ENCODE measurements at places on chromosomes 12 and 14.

DNA sequence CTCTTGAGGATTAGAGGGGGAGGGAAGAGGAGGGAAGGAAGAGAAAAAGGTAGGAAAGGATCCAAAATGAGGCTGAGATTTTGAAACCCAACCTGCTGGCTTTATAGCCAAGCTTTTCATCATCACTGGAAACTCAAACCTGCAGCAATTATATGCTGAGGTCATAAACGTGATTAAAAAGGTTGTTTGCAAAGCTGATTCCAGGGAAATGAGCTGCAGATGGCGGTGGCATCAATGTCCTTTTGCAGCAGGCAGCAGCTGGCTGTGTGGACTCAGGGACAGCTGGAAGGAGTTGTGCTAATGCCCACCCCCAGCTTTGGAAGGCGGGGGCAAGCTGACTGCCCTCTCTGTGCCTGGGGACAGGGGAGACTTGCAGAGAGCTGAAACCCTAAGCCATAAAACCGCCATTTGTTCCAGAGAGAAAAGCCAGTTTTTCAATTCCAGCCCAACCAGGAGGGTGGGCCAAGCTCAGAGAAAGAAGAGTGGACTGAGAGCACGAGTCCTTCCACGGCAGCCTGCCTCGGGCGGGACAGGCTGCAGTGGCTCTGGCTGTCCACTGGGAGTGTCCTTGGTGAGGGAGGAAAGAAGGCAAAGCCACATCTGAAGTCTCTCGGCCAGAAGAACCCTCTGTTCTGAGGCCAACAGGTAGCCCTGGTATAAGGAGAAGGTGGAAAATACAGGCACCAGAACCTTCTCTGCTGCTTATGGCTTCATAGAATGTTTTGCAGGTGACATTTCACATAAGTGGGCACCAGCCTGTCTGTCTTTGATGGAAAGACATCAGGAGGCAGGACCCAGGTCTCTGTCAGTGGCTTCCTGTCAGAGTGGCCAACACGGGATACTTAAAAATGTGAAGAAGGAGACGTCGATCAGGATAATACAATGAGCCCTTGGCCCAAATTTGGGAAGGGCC, 90.7 kb downstream of the SINHCAF start:
- DNase-seq, result no peak

GRCh38 chr12:29713729-29714128, 70.0 kb downstream of the TMTC1 start:
- DNase-seq, result no peak

- DNase-seq, result no peak
These were observed 153.7 kb downstream of the CEP128 start for GRCh38 chr14:80787876-80788275.

GRCh38 chr12:132014915-132015280, 65.2 kb downstream of the EP400 start:
- no peak for DNase-seq
